ENCODE measurements at places on chromosomes 3 and 15.

GRCh38 chr15:35496585-35496984, 49.4 kb downstream of the DPH6 start:
- no peak for DNase-seq

- no peak for DNase-seq
Observed at GRCh38 chr15:39594446-39595337, 13.8 kb downstream of the THBS1 start.

GRCh38 chr15:39801641-39802309, 19.1 kb upstream of the FSIP1 start:
- no peak for DNase-seq

- no peak for DNase-seq
Observed at GRCh38 chr3:24101676-24102168, 156.6 kb downstream of the NR1D2 start.

DNA sequence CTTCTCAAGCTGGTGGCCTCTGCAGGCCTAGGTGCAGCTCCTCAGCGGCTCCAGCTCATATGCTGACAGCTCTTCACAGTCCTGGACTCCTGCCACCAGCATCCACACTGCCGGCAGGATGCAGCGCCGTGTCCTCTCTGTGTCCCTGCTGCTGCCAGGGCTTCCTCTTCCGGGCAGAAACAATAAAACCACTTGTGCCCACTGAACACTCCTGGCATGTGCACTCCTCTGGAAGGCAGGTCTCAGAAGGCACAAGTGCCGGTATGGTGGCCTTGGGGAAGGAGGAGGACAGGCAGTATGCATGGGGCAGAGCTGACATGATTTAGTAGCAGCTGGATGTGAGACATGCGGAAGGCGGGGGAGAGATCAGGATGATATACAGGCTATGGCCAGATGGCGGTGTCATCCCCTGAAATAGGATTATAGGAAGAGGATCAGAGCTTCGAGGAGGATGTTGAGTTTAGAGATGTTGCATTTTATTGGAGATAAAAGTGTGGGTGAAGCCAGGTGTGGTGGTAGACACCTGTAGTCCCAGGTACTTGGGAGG, 7.5 kb upstream of the MAN2A2 start:
- DNase-seq, result no peak

DNA sequence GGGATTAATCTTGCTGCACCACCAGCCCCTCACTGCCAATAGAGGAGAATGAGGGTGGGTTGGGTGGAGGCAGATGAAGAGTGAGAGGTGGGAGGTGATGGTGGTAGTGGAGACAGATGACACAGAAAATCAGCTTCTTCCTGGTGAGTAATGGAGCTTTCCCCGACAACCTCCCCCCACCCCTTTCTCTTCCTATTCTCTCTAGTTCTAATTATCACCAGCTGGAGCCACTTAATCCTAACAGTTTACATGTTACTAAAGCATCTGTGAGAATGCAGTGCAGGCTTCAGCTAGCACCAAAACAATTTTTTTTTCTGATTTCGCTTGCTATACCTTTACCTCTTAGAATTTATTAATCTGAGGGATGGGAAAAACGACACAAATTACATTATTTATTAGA, 116.1 kb upstream of the DNAJC19 start:
- DNase-seq, result no peak

DNA sequence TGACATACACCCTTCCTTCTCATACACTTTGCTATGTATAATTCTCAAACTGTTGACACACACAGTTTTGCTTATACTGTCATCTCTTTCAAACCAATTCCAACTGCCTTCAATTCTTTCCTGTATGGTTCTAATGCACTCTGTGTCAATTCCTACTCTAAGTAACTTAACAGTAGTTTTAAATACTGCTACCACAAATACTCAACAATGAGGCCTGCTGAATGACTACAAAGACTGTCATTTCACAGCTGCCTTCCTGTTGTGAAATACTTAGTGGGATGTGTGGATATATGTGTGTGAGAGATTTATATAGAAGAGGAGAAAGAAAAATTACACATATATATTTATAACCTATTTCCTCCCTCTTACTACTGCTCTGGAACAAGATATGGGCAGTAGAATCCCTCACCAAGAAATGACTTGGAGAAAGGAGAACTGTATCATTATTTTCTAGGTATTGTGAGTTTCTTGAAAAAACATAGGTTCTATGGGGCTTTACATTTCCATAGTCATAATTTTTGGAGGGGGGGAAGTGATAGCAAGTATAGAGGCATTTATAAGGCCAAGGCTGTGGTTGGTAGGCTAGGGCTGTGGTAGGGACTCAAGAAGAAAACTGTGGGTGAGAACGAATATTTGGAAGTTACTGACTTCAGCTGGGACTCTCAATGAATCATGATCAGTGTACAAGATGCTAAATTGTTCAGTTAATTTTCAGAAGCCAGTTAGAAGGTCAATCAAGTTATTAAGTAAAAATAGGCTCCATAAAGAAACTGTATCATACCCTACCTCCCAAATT, 88.7 kb downstream of the ANKRD28 start:
- no peak for DNase-seq

GRCh38 chr3:48088056-48088748, 72.0 kb upstream of the MAP4 start:
- DNase-seq, result peak; percentile 4

DNA sequence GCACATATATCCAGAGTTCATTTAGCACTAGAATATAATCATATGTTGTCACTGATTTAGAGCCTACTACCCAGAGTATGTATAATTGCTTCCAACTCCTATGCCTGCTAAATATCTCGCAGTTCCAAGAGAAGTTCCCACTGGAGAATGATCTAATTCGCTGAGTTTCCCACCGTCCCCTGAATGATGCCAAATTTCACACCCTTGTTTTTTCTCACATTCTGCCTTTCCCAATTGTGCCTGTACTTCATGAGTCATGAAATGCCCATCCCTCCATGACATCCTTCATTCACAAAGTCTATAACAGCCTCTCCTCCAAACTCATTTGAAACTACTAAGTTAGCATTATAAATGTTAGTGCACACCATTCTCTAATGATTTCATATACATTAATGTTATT, 177.2 kb downstream of the CBLB start:
- DNase-seq, result no peak

GRCh38 chr15:96409215-96410138, 79.0 kb downstream of the NR2F2 start:
- no peak for DNase-seq

DNA sequence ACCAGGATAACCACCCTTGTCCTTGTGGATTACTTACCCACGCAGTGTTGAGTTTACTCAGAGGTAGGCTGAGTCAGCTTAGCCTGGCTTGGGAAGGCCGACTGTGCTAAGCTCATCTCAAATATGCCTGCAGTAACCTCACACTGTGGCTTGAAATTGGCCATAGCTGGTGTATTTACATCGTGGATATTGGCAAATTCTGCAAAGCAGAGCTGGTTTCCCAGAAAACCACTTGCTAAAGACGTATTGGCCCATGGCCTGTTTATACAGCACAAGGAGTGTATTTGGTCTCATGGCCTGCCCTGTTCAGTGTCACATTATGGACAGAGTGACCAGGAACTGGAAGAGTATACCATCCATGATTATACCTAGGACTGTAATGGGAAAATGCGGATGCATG, 170.5 kb upstream of the UBE3A start:
- DNase-seq, result no peak

GRCh38 chr15:52960283-52960682, 170.1 kb upstream of the ONECUT1 start:
- no peak for DNase-seq

- DNase-seq, result no peak
Observed at GRCh38 chr3:27720899-27721716, 1.0 kb downstream of the EOMES start.

- DNase-seq, result no peak
Observed at GRCh38 chr15:80259942-80260510, 8.0 kb upstream of the CTXND1 start.

DNA sequence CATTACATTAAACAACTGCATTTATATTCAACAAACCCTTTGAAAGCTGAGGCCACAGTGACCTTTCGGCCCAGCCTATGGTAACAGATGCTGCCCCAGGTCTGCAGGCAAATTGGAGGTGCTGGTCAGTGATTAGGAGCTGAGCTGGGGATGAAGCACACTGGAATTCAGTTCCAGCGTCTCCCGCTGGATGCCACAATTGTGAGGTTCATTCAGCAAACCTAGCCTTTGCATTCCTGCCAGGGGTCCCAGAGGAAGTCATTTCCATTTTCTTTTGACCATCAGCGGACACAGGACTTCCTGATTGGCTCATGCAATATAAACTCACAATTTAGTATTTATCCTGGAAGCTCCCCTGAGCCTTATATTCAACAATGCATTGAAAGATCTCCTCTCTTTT, 89.5 kb downstream of the IL20RB start:
- no peak for DNase-seq

- DNase-seq, result no peak
Observed at GRCh38 chr15:69869881-69870505, 227.7 kb downstream of the TLE3 start.

DNA sequence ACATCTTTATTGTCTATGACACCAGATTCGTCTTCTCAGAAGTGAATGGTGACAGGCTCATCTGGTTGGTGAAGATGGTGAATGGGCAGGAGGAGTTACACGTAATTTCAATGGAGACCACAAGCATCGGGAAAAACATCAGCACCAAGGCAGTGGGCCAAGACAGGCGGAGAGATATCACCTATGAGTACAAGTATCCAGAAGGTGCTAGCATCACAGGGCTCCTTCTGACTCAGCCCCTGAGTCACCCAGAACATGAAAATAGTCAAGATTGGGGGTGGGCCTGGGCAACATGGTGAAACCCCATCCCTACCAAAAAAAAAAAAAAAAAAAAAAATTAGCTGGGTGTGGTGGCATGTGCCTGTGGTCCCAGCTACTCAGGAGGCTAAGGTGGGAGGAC, 32.6 kb downstream of the TGM4 start:
- no peak for DNase-seq

DNA sequence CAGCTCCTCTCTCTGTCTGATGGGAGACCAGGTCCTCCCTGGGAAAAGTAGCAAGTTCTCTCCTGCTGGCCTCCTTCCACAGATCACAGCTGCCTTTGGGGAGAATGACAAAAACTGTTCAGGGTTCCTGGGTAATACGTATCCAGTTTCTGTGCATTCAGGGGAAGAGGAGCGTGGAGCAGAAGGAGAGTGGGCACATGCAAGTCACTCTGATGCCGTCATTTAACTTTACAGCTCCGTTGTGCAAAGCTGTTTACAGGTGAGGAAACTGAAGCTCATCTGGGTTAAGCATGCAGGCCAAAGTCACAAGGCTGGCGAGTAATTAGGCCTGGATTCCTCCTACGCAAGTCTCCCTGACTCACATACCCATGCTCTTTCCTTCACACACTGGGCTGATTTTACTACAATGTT, 7.5 kb upstream of the TM4SF1 start:
- no peak for DNase-seq

DNA sequence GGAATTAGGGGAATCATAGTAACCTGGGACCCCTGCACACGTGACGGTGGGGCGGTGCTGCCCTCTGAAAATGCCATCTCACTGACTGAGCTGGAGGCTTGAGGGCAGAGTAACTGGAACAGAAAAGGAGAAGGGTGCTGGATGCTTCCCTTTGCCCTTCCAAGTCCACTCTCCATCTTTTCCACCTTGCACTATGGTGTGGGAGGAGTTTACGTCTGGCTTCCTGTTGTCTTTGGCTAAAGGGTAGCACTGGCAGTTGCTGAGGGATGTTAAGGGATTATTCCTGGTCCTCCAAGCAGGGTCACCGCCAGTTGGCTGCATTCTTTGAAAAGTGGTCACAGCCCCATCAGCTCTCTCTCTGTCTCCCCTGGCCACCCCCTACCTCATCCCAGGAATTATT, 129.4 kb upstream of the SNTN start:
- no peak for DNase-seq

DNA sequence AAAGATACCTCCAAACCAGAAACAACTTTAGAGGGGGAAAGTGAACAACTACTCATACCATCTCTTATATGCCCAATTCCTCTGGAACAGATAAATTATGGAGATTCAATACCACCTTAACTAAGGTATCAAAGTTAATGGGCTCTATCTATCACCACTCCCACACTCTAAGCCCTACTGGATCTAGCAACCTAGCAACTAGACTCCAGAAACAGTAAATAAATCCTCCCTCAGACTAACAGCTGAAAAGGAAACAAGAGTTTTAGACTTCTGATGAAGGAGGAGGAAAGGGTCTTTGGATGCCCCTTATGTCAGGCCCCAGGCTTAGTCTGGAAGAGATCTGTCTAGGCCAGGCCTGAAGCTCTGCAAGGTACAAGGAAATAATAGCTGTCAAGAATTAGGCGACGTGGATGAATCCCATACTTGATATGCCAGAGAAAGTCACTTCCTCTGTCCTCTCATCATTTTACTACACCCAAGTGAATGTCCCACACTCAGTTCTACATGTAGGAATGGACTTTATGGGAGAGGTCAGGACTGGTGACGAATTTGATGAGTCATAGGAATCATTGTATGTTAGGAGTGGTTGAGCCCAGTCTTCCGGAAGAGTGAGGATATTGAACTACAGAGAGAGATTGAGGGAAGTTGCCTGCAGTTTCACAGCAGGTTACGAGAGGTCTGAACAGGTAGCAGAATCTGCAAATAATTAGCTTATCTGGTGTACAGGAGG, 113.8 kb downstream of the AKAP13 start:
- DNase-seq, result no peak

- no peak for DNase-seq
Observed at GRCh38 chr15:60528530-60528929, 49.6 kb upstream of the ICE2 start.

DNA sequence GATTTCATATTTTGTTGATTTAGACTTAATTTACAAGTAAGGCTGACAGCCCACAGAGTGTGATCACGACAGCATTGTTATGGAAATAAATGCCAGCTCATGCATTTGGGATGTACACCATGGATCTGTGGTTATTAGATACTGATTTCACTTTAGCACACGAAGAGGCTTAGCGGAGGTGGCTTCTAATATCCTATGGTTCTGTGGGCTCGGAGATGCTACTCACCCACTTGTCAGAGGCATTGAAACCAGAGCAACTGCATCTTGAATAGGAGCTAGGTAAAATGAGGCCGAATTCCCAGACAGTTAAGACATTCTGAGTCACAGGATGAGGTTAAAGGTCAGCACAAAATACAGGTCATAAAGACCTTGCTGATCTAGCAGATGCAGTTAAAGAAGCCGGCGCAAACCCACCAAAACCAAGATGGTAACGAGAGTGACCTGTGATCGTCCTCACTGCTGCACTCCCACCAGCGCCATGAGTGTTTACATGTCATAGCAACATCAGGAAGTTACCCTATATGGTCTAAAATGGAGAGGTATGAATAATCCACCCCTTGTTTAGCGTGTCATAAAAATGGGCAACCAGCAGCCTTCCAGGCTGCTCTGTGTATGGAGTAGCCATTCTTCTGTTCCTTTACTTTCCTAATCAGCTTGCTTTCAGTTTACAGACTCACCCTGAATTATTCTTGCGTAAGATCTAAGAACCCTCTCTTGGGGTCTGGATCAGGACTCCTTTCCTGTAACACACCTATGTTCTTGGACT, 117.5 kb downstream of the PGPEP1L start:
- DNase-seq, result no peak

Data from activated T-cell treated with anti-CD3 and anti-CD28 coated beads for 24 hours (primary cell).